Panc1 (cell line): ENCODE measurements at places on chromosomes 5 and 9. TPM values are rescaled to one million over a fixed set of nuclear protein-coding genes. Genes with fewer than 3 reads are reported as not detected.

OR1Q1 gene
- total RNA-seq = not detected

CDKN2A gene
- not detected for total RNA-seq

SPOCK1 gene
- total RNA-seq = 15.6 TPM

SCGB3A2 gene
- 0.39 TPM for total RNA-seq

RALGPS1 gene
- 7.2 TPM for total RNA-seq

MRPL36 gene
- total RNA-seq = 79.9 TPM

ERBIN gene
- total RNA-seq = 88.4 TPM

DOCK2 gene
- total RNA-seq = 1.4 TPM

NSUN2 gene
- total RNA-seq = 125 TPM

IL5 gene
- total RNA-seq = not detected

PCDHGB4 gene
- total RNA-seq = 0.21 TPM
